ENCODE measurements at places on chromosomes 7 and 10. TPM values are rescaled to one million over a fixed set of nuclear protein-coding genes. Genes with fewer than 3 reads are reported as not detected.

GRCh38 chr10:122152544-122152943, 118.6 kb upstream of the BTBD16 start:
- no peak for DNase-seq

The RSPH10B2 gene
- 0.07 TPM for total RNA-seq

The MSANTD7 gene
- total RNA-seq, result 13.2 TPM

DNA sequence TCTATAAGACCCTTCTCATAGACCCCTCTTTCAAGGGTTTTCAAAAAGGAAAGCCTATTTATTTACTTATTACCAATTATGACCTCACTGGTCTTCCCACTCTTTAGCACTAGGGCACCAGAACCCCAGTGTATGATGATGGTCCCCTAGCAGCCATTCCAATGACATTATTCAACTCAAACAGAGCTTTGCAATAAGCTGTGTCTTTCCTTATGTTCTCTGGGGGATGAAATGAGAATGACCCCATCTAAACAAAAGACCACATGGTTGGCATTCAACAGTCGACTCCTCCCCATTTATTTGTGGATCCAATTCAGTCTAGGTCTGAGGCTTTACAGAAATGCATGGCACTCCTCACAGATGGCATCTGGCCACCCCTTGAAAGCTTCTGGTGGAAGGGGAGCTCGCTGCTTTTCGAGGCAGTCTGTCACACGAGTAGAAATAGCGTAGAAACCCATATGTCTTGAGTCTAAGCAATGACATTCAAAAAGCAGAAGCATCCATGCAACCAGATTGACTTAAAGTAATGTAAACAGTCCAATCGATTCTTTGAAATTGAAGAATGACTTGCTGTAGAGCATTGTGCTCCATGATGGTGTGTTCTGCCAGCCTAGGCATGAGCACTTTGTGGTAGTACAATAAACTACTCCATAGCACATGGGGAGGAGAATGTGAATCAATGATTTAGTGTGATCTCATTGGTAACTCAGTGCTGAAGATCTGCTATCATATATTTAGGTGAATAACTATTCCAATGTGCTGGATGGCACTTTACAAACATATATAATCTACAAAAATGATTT, 29.8 kb downstream of the NRP1 start:
- DNase-seq, result no peak

DNA sequence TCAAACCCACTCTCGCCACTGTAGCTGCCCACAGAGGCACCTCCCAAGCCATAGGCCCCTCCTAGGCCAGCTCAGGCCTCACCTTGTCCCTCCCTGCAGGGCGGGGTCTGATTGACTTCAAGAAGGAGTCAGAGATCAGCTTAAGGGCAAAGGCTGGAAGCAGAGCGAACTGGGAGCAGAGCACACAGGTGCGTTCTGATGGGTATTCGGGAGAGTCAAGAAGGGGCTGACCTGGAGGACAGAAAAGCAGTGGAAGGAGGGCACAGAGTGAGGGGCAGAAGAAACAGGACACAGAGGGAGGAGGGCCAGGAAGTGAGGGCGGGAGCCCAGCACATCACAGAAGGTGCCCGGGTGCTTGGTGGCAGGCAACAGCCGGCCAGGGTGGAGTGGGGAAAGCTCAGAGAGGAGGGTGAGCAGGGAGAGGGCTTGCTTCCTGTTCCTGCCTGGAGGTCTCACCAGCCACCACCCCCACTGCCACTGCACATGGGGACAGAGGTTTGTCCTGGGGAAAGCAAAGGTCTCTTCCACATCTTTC, at the start of gene AOC1:
Gene AOC1, plus strand, starts transcription at position 147 of the 535 bp plus-strand sequence. CDS start 3,954 bp downstream, outside the sequence.
- DNase-seq, result no peak

- DNase-seq, result no peak
Measured at GRCh38 chr10:59099481-59099880, 77.0 kb upstream of the PHYHIPL start.

The PSMA2 gene
- 135 TPM for total RNA-seq

The SOSTDC1 gene
- not detected for total RNA-seq

The STMP1 gene
- total RNA-seq, result 17.6 TPM

DNA sequence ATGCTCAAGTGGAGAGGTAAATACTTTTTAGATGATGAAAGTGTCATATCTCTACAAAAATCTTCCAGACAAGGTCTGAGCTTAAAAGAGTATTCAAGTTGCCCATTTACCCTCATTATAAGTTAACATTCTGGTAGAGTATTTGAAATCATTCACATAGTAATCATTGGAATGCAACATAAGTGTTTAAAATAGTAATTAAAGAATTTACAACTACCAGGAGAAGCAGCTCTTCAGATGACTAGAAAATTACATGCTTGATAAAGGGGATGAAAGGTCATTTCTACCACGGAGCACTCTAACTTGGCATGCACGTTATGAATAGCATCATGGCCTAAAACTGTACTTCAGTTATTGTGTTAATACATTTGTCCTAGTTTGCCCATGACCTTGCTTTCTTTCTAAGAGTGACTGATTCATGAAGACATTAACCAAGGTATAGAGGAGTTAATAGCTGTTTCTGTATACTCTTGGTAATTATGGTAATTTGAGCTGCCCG, 120.0 kb downstream of the SEMA3E start:
- no peak for DNase-seq

DNA sequence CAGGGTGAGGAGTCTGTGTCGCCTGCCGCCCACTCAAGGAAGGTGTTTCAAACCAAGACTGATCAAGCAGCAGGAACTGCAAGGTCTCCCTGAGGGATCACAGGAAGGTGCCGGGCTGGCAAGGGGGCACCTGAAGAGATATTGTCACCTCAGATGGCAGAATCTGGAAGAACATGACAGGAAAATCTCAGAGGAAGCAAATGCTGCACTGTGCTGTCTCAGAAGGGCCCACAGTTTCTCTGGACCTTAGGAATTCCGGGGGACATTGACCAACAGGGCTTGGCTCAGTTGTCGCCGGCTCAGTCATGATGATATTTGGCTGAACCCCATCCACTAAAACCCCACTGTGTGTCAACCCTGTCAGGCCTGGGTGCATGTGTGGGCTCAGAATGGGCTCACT, 31.9 kb upstream of the GPR26 start:
- DNase-seq, result no peak

- DNase-seq, result no peak
Measured at GRCh38 chr7:113339661-113340060, 221.3 kb upstream of the SMIM30 start.

GRCh38 chr10:133401500-133401899, 7.5 kb downstream of the MTG1 start:
- DNase-seq, result no peak

DNA sequence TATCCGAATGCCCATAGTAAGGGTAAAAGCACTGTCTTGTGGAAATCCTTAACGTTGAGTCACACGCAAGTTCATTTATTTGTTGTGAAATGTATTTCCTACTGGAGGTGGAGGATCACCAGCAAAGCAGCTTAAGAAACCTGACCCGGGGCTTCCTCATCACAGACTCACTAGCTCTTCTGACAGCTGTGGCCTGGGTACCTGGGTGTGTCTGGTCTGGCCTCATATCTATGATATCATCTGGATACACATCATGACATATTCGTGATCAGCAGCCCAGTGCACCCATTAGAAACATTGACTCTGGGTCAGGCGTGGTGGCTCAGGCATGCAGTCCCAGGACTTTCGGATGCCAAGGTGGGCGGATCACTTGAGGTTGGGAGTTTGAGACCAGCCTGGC, 8.8 kb downstream of the DRGX start:
- no peak for DNase-seq

DNA sequence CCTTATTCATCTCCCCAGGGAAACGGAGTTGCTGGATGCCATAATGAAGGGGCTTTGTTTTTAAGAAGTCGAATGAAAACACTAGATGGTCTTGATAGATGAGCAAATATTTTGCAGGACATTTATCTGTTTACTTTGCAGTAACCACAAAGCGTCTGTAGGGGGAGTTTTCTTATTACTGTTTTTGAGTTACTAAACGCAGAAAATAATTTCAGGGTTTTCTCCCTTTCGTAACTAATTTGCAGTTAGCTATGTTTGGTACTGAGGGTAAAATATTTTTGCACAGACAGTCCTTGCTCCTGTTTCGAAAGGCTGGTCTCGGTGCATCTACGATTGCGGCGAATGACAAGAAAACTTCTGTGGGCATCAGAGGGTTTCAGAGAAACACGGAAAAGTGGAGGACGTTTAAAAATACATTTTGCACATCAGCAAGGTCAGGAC, 505.6 kb upstream of the MKI67 start:
- DNase-seq, result peak; percentile 1

DNA sequence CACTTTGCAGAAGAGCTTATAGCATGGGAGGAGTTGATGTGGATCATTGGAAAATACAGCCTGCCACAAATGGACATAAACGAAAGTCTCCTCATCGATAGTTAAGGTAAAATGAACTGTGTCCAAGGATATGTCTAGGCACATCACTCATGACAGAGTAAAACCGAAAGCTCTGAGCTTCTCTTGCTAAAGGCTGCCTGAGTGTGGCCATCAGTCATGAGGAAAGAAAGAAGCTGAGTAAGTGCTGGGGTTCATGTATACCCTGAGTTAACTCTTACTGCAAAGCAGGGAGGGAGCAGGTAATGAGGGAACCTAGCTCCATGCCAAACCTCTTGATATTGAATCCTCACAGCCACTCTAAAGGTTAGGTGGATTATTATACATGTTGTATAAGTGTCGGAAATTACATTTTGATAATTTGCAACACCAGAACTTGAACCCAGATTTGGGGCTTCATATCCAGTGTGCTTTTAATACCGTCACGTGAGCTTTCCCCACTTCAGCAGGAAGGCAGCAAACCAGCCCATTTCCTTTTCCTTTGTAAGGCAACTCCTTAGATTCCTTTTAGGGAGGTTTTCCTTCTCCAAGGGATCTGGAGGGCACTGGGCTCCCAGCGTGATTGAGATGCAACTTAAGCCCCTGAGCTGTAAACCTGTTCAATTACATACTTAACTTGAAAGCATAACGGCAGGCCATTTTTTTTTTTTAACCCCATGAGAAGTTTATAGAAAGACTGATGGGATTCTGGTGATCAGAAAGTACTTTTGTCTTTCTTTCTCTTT, 215.0 kb downstream of the PHF14 start:
- DNase-seq, result no peak

DNA sequence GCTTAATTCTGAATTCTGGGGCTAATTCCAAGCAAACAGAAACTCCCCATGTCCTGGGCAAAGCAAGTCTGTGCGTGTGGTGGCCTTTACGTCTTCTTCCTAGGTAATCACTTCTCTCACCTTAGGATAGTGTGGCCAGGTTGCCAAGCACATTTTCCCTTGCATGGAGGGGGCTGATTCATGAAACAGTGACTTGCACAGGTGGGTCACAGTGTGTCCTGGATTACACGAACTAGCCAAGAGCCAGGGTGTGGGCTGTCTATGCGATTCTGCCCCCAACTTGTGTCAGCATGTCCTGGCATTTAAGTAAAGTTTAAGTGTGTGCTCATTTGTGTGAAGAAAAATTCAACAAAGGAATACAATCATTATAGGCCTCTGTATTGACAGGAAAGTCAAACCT, 18.5 kb upstream of the SEM1 start:
- DNase-seq, result no peak

DNA sequence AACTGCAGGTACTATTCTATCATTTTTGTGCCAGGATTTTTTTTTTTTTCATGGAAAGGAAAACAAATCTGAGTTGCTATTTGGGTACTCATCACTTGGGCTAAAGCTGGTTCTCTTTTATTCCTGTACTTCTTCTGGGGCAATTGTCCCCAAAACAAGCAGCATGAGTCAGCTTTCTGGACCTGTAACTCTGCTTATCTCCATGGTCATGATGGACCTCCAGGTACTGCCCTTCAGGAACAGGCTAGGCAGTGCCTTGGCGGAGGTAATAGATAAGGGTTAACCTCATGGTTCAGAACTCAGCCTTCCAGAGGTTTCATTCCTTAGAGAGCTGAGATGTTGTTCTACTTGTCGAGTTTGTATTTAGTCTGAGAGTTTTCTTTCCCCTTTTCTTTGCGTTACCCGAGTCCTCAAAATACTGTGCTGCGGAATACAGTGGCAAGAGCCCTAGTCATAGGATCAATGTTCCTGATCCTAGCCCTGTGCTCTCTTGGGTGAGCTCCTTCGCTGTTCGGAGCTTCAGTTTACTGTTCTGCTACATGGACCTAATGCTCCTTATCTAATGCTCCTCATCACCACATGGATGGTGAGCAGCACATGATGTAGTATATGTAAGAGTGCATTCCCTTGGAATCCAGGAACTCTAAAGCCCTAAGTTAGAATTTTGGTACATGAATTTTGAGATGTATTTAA, 74.6 kb downstream of the LRGUK start:
- no peak for DNase-seq

The H2BK1 gene
- total RNA-seq, result not detected

The CLDN12 gene
- 53.3 TPM for total RNA-seq

- no peak for DNase-seq
Measured at GRCh38 chr7:149719050-149719899, 54.1 kb downstream of the ZNF467 start.

GRCh38 chr10:131049016-131049415, 262.5 kb downstream of the TCERG1L start:
- no peak for DNase-seq

The NRBF2 gene
- total RNA-seq, result 14.3 TPM

GRCh38 chr7:47685712-47686376, 103.9 kb upstream of the TNS3 start:
- DNase-seq, result no peak

The GTF2IRD1 gene
- 28.0 TPM for total RNA-seq

GRCh38 chr7:20945451-20945850, 158.8 kb upstream of the SP8 start:
- no peak for DNase-seq

- no peak for DNase-seq
Measured at GRCh38 chr10:70320751-70321150, 36.9 kb upstream of the NPFFR1 start.

The ZNF212 gene
- 4.7 TPM for total RNA-seq
